T47D (cell line): ENCODE measurements at places on chromosomes 12 and 14.

DNA sequence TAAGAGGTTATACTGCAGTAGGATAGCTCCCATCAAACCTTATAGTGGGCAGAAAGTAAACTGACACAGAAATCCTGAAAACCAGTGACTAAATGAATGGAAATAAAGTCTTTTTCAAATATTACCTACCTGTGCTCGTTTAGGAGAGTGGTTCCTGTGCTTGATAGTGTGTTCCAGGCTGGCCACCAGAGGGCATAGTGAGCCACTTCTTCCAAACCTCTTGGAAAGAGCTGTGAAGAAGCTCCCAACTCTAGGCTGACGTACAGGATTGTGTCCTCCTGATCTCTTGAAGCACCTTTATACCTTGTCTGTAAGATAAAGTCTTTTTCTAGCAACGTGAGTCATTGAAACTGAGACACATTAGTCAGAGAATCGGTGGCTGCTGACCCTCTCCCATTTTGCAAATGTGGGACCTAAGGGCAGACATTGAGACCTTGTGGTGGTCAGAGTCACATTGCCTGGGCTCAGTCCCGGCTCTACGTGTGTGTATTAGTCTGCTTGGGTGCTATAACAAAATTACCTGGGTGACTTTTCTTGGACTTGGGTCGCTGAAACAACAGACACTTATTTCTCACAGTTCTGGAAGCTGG lies 17.6 kb downstream of the TDP1 start:
- DNase-seq, result peak; percentile 82

DNA sequence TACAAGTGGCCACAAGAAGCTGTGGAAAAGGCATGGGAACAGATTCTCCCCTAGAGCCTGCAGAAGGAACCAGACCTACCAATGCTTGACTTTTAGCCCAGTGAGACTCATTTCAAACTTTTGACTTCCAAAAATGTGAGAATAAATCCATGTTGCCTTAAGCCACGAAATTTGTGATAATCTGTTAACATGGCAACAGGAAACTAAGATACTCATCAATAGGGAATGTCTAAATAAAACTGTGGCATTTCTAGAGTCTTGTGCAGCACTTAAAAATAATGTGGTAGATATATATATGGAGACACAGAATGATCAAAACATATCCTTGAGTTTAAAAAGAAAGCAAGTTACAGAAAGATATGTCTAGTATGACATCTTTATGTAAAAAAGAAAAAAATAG lies 12.0 kb downstream of the HECTD4 start:
- DNase-seq, result no peak

- DNase-seq, result no peak
Measured at GRCh38 chr14:51726166-51726899, 74.6 kb downstream of the FRMD6 start.

GRCh38 chr12:109673379-109673778 lies 40.2 kb upstream of the FAM222A start:
- no peak for DNase-seq

DNA sequence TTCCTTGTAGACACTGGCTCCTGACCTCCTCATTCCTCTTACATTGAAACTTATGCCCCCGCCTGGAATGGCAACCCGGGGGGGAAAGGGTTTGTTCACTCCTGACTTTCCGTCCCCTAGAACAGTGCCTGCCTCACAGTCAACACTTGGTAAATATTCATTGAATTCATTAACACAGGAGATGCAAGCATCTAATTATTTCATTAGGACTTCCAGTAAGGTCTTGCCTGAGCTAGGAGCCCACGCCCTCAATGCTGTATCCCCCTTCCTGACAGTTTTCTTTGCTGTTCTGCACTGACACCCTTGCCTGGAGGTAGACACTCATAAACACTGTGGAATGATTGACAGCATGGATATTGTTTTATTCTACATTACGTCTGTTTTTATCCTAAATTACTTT lies 49.3 kb upstream of the CHST11 start:
- no peak for DNase-seq

DNA sequence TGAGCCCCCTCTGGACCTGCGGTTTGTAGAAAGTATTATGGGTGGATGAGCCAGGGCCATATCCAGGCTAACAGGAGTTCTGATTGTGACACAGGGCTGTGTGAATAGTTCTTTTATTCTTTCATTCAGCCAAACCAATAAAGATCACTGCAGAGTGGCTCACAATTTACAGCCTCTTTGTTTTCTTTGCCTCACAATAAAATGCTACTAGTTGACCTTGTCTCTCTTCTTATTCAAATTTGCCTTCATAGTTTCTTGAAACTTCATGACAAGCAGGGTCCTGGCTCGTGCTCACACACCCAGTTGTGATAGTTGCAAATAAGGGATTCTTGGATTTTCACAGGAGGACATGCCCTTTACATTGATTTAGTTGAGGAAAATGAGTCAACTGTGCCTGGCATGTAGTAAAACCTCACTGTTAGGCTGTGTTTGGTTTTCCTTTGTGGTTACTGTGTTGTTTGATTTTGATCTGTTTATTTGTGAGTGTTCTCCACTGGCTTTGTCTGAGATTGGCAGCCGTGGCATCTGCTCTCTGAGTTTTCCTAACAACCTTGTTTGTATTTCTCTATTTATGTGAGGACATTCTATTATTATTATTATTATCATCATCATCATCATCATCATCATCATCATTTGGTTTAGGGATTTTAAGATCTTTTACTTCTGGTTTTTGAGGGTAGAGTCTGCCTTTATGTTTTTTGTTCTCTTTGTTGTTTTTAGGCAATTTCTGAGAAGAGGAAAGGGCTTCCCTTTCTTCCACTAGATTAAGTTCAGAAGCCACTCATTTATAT lies 2.7 kb upstream of the KRT6B start:
- no peak for DNase-seq

GRCh38 chr14:99378782-99379214 lies 101.9 kb downstream of the SETD3 start:
- no peak for DNase-seq

- DNase-seq, result no peak
Measured at GRCh38 chr14:103086771-103087342, 2.8 kb downstream of the LBHD2 start.

DNA sequence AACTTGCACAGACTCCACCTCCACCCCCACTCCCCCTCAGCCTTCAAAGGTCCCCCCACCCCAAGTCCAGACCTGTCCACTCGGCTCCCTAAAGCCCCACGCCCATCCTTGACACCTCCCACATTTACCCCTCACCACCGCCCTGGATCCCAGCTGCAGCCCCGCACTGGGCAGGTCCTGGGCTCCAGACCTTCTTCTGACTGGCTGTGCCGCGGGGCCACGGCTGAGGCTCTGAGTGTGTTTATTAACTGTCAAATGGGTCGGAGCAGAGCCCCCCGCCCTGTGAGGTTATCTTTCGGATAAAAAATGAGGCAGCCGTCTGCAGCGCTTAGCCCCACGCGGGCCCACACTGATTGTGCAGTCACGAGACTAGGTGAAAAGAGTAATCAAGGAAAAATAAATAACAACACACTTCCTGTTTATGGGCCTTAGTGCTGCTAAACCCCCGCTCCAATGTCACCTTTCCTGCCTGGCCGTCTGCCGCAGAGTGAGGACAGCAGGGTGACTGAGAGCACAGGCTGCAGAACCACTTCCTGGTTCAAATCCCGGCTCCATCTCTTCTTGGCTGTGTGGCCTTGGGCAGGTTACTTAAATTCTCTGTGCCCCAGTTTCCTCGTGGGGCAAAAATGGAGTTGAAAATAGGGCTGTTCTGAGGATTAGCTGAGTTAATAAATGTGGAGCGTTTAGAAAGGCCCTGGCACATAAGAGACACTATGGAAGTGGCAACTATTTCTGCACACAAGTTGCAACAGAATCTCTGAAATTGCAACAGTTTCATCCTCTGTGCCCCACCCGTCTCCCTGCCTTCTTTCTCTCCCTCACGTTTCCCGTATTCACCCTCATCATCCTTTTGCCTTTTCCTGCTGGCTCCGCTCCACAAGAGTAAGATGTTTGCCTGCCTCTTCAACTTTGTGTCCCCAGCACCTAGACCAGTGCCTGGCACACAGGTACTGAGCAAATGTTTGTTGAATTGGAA lies 9.4 kb downstream of the SETD1B start:
- DNase-seq, result no peak

DNA sequence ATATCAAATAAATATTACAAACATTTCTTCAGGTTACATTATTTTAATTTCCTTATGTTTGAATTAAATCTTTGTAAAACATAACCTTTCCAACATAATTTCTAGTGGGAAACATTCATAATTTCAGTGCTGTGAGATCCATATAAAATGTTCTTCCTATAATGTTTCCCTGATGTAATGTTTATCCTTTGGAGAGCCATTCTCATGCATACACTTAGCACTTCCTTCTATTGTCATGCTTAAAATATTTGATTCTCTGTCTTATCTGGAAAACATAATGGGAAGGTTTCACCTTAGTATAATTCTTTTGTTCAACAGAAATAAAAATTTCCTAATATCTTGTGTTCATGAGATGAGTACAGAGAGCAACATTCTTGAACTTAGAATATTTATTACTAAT lies 472.5 kb downstream of the ADAMTS20 start:
- DNase-seq, result no peak

- no peak for DNase-seq
Measured at GRCh38 chr14:55721353-55721752, 141.3 kb downstream of the KTN1 start.

DNA sequence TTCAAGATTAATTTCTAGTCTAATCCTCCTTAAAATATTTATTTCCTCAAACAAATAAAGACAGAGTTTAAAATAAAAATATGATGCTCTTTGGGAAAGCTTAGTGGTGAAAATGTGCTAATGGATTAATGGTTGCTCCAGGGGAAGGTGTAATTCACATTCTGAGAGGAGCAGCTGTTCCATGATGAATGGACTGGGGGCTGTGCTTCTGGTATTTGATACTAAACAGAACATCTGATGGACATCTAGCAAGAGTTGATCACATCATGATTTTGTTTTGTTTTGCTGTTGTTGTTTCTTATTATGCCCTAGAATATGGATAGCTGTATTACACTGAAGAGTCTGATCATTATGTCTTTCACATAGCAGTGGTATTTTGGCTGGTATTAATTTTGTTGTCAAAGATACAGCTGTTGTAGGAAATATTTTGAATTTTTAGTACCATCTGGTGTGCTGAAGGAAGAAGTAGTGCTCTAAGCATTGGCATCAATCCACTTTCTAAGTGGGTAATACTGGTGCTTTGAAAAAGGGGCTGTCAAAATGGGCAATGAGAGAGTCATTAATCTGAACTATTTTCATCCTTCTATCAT lies 296.4 kb downstream of the ADAMTS20 start:
- DNase-seq, result no peak

DNA sequence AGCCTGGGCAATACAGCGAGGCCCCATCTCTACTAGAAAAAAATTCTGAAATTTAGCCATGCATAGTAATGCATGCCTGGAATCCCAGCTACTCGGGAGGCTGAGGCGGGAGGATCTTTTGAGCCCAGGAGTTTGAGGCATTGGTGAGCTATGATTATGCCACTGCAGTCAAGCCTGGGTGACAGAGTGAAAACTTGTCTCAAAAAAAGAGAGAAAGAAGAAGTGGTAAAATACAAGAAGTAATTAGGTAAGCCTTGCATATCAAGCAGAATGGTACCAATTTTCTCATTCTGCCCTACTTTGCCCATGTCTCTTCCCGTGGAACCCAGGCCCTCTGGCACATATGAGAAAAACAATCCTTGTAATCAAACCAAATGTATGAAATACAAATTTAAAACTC lies 70.7 kb downstream of the SUSD6 start:
- no peak for DNase-seq

DNA sequence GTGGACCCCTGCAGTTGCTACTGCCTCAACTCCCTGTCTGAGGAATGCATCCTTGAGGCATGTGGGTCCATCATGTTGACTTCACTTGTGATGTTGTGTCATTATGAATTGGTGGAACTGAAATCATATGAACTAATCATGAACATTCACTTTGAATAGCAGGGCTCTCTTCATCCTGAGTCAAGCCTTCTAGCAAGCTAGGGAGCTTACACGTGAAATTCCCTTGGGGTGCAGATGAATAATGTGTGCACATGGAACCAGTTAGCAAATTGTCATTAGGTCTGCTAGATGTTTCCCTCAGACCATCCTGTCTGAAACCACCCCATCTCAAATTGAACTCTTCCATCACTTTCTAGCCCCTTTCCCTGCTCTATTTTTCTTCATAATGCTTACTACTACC lies 3.6 kb downstream of the COQ6 start:
- no peak for DNase-seq

DNA sequence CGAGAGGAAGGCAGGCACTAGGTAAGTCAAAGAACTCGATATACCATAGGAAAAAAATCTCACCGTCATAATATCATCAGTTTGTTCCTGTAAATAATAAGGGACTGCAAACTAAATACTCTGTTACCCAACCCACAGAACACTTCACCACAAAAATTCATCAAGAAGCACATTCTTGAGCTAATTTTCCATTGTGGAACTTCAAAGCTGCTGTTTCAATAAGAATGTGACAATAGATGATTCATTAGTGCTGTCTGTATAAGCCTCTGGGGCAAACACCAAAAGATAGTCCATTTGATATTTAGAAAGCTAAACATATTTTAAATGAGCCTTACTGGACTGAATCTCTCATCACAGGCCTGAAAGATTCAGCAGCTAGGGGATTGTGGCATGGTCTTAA lies 219.4 kb downstream of the KSR2 start:
- no peak for DNase-seq

GRCh38 chr12:64701283-64701682 lies 57.9 kb downstream of the GNS start:
- no peak for DNase-seq

DNA sequence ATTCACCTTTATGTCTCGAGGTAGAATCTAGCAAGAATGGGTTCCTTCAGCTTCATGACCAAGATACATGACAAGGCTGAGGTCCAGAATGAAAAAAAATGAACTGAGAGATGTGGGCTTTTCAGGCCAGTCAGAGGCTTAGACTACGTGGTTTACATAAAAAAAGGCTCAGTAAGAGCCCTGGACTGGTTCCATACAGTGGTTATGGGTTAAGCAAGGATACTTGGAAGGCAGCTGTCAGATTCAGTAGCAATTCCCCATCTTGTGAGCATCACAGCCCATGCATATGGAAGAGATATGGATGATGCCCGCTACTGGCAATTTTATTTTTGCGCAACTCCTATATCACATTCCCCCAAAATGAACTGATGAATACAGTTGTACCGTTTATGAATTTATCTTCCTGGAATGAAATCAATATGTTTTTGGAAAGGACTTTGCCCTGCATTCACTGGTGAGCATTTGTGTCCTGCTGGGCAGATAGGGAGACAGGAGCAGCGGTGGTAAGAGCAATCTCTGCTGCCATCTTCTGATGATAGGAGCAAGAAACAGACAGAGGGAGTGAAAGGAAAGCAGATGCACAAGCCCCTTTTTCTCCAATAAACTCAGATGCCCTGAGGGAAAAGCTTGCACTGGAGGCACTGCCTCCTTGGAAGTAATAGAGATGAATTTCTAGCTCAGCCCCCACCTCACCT lies 280.4 kb downstream of the GALC start:
- no peak for DNase-seq

- DNase-seq, result no peak
Measured at GRCh38 chr14:71486279-71486678, 445.9 kb upstream of the RGS6 start.

DNA sequence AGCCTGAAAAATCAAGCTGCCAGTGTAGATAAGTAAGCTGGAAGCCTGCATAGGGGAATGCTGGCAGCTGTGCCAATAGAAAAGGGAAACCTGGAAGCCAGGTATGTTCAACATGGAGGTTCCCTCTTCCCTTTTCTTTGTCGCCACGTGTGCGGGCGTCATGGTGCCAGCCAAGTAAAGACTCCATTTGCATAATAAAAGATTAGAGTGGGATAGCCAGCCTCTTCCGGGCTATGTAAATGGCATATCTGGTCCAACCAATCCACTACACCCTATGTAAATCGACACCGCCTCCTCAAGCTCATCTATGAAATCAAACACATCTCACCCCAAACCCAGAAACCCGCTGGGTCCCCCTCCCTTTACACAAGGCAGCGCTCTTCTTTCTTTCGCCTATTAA lies 5.6 kb upstream of the ADGRD1 start:
- no peak for DNase-seq
